Activated CD4-positive, CD25-positive, alpha-beta regulatory T cell (primary cell): ENCODE measurements at places on chromosomes 2 and 18.

DNA sequence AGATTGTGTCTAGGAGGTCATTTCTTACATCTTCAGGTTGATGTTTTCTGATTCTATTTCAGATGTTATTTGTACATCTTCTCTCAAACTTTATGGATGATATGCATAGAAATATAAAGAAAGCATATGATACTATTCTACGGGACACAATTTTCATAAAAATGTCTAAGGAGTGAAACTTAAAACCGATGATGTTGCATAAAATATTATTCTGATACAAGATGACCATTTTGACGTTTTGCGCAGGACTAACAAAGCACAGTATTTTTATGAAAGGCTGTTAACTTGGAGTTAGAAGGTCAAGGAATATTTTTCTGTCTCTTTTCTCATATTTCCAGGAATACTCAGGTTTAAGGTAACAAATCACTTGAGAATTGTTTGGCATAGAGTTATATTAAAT, 8.7 kb downstream of the NETO1 start:
- DNase-seq: no peak

- no peak for DNase-seq
Observed at GRCh38 chr18:13438507-13439056, 220.0 kb downstream of the LDLRAD4 start.

GRCh38 chr2:235768606-235769005, 274.8 kb downstream of the AGAP1 start:
- no peak for DNase-seq

GRCh38 chr2:174593574-174594203, 3.9 kb downstream of the WIPF1 start:
- DNase-seq: peak; percentile 10

DNA sequence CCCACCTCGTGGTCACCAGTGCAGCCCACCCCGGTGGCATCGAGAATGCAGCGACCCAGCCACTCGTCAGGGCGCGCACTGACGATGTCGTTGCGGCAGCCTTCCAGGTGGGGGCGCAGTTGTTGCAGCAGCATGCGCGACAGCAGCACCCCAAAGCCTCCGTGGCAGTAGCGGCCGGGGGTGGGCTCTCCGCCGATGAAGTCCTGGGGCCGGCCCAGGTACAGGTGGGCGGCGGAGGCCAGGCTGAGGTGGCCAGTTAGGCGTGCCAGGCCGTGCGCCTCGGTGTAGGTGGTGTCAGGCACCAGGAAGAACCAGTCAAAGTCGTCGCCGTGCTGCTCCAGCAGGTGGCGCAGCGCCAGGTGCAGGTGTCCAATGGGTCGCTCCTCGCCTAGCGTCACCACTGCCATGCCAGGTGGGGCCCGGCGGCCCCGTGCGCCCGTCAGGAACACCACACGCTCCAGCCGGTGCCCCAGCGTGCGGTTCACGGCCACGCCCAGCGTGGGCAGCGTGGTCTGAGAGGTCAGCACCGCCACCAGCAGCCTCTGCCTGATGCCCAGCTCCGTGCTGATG, 1.9 kb downstream of the CHPF start:
- DNase-seq: peak; percentile 84

GRCh38 chr2:31523871-31524492, 56.8 kb downstream of the SRD5A2 start:
- peak; percentile 2 for DNase-seq

GRCh38 chr2:696999-697627, 19.9 kb upstream of the TMEM18 start:
- no peak for DNase-seq

- no peak for DNase-seq
Observed at GRCh38 chr2:208356846-208357574, 49.6 kb upstream of the PTH2R start.

DNA sequence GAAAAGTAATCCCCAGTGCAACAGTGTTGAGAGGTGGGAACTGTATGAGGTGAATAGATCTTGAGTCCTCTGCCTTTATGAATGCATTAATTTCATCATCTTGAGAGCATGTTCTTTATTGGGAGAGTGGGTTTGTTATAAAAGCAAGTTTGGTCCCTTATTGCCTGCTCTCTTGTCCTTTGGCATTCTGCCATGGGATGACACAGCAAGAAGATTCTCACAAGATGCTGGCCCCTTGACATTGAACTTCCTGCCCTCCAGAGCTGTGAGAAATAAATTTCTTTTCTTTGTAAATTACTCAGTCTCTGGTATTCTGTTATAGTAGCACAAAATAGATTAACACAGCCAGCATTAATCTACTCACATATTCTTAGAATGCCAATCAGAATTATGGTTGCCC, 108.6 kb downstream of the EHBP1 start:
- DNase-seq: no peak

DNA sequence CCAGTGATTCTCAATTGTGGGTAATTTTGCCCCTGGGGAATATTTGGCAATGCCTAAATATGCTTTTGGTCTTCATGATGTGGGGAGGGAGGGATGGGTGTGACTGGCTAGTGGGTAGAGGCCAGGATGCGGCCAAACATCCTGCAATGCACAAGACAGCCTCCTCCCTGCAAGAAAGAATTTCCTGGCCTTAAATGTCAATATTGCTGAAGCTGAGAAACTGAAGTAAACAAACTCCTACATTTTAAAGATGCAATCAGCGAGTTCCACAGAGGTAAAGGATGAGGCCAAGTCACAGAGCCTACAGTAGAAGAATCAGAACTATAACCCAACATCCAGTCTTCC, 272.9 kb upstream of the EPHA4 start:
- DNase-seq: no peak

- DNase-seq: no peak
Observed at GRCh38 chr2:210577263-210578071, 21.1 kb downstream of the CPS1 start.
